ENCODE measurements at places on chromosomes 5 and 9. TPM values are rescaled to one million over a fixed set of nuclear protein-coding genes. Genes with fewer than 3 reads are reported as not detected.
A peak's percentile ranks its signal among the peaks of the same experiment; 100 is the strongest.

DNA sequence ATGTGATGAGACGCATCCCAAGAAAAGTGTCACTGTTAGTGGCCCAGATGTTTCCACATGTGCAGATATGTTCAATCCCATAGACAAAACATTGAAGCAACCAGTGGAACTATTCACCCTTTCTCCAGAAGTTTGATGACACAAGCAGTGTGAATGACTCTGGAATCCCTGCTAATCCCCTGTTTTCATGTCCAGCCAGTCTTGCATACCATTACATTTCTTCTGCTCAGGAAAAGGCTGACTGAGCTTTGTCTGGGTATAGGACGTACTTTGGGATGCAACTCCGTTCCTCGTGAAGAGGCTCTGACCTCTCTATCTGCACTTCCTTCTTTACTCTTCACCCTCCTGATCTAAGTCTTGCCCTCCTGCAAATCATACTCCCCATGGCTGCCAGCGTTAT lies 172.4 kb downstream of the NTRK2 start:
- DNase-seq: no peak

LRRC19 gene
- 2.0 TPM for total RNA-seq

GRCh38 chr9:127194881-127195713 lies 69.5 kb upstream of the GARNL3 start:
- DNase-seq: no peak

- DNase-seq: no peak
Measured at GRCh38 chr5:135979510-135979909, 24.7 kb upstream of the LECT2 start.

DNA sequence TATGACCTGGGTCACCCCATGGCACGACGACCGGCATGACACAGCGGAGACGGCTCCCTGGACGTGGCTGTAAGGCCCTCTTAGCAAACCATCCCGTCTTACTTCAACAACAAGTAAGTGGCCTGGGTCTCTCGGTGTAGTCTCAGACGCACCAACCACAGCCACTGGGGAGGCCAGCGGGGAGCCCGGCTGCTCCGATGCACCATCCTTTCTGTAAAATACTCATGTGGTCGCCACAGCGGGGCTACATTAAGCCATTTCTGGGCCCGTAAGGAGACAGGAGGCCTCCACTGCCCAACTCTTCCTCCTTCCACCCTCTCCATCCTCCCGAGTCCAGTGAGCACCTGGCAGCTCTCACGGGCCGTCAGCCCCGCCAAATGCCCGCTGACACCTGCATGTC lies 4.7 kb downstream of the QSOX2 start:
- no peak for DNase-seq

DEPDC1B gene
- total RNA-seq: 0.17 TPM

GABRG2 gene
- total RNA-seq: not detected

DNA sequence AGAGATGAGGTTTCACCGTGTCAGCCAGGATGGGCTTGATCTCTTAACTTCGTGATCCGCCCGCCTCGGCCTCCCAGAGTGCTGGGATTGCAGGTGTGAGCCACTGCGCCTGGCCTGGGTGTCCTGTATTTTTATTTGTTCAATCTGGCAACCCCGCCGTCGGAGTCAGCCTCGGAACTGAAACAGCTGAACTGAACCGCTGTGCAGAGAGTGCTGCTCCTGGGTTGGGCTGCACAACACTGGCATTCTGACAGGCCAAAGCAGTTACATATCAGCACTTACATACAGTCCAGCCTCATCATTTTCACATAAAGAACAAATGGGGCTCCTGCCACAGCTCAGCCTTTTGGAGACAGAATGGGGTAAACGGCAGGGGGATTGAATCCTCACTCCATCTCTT lies 185.6 kb downstream of the C9orf50 start:
- no peak for DNase-seq

- no peak for DNase-seq
Measured at GRCh38 chr5:10563110-10563944, 543 bp upstream of the ANKRD33B start.

DNA sequence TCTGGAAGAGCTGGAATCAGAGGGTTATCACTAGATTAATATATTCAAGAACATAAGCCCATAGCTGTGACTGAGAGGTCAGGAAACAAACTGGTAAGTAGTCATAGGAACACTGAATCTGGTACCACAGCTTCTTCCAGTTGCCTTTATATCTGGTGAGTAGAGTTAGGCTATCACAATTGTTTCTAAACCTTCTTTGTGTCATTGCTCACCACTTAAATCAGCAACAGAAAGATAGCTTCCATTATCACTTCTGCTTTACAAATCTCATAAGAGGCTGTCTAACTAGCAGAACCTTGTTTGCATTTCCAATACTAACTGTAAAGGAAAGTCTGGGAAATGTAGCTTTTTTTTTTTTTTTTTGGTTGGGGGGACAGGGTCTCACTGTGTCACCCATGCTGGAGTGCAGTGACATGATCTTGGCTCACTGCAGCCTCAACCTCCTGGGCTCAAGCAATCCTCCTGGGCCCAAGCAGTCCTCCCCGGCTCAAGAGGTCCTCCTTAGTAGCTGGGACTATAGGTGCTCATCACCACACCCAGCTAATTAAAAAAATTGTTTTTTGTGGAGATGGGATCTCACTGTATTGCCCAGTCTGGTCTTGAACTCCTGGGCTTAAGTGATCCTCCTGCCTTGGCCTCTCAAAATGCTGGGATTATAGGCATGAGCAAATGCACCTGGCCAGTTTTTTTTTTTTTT lies 22.0 kb downstream of the CDC42SE2 start:
- DNase-seq: no peak

KCNN2 gene
- 4.6 TPM for total RNA-seq

- DNase-seq: no peak
Measured at GRCh38 chr9:77589046-77589795, 58.9 kb downstream of the GNA14 start.

DNA sequence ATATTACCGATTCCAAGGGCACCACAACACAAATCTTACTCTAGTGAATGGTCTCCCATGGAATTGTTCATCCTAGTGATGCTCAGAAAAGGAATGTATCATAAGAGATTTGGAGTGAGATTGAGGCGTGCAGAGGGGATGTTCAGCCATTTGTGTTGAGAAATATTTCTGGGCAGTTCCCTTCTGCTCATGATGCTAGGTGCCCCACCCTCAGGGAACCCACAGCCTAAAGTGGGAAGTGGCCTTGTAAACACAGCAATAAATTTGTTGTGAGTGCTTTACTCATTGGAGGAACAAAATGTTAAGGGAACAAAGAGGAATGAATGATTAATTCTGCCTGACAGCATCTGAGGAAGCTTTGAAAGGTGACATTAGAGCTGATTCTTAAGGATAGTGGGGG lies 129.9 kb downstream of the TLE4 start:
- DNase-seq: no peak

ICE1 gene
- 12.7 TPM for total RNA-seq

KIF4B gene
- total RNA-seq: 0.17 TPM

LRRC70 gene
- 2.3 TPM for total RNA-seq

DNA sequence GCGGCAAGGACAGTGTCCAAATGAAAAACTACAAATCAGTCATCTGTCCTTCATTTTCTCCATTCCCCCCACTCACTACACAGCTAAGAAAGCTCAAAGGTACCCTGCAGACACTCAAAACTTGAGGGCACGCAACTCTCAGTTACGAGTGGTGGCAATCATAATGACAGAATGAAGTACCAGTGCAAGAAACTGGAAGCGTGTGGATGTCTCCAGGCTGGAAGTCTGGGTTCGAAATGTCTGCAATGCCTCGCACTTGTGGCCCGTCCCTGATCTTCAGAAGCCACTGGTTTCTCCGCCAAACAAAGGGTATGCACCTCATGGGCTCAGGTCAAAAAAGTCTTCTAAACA lies 597 bp upstream of the CENPH start:
- no peak for DNase-seq

- peak; percentile 26 for DNase-seq
Measured at GRCh38 chr5:135600152-135600570, 21.4 kb upstream of the CXCL14 start.

ENTREP1 gene
- 0.33 TPM for total RNA-seq

- DNase-seq: no peak
Measured at GRCh38 chr5:103109277-103109676, 10.7 kb downstream of the GIN1 start.

TAS2R1 gene
- total RNA-seq: not detected

THBS4 gene
- total RNA-seq: 0.08 TPM

DNA sequence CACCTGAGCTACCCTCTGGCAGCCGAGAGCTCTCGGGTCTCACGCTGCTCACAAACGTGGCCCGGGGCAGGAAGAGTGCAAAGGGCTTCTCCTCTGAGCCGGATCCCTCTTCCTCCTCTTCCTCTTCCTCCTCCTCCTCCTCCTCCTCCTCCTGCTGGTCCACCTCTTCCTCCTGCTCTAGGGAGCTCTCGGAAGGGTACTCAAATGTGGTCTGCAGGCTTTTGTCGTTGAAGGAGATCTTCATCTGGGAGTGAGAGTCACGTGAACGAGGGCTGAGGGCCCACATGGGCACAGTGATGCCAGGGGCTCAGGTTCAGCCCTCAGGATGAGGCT lies 3.9 kb downstream of the SSNA1 start:
- no peak for DNase-seq

- no peak for DNase-seq
Measured at GRCh38 chr5:12659686-12660085, 755.4 kb upstream of the CTNND2 start.

DNA sequence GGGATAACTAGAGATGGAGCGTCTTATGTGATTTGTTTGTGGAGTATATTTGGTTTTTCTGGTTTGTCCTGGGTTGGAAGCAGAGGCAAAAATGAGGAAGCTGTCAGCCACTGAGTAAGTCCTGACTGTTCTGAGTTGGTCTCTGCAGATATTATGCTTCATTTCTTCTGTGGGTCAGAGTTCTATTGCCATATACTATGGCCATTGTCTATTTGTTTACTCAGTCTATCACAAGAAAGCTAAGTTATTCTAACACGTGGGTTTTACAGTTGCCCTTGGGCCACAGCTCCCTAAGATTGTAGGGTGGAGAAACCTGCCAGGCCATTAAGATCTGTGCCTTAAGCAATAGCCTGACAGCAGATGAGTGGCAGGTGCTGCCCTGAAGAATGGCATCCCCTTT lies 3.0 kb upstream of the CTSV start:
- no peak for DNase-seq

- DNase-seq: no peak
Measured at GRCh38 chr5:87570366-87570765, 157.6 kb upstream of the CCNH start.

GRCh38 chr9:76213751-76214150 lies 180.5 kb downstream of the RFK start:
- no peak for DNase-seq

DNA sequence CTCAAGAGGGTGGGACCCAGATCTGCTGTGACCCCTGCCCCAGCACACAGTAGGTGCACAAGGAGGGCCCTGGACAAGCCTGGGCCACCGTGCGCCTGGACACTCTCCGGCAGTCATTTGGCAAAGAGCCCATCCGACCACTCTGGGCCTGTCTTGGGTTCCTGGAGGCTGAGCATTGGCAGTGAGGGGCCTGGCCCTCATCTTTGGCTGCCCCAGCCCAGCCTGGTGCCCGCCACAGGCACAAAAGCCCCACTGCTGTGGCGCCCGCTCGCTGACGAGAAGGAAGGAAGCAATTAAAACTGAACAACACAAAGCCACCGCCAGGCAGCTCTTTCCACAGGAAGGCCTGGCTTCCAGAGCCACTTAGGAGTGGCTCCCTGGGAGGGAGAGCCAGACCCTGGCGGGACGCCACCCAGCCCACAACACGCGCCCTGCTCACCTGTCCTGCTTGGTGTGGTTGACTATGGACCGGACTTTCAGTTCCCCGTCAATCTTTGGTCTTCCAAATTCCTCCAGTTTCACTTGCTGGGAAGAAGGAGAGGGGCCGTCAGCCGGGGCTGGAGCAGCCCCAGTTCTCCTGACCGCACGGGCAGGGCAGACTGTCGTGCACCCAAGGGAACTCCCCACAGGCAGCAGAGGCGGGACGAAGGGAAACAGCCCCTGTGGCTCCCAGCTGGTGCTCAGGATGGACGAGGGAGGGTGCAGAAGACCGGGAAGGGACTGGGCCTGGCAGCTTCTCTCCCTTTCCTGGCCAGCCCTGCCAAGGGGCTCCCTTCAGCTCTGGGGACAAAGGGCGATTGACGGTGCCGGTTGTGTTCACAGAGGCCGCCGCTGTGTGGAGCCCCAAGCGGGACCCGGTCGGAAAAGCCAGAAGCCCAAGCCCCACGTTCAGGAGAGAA lies 50.9 kb upstream of the SARDH start:
- peak; percentile 47 for DNase-seq

DNA sequence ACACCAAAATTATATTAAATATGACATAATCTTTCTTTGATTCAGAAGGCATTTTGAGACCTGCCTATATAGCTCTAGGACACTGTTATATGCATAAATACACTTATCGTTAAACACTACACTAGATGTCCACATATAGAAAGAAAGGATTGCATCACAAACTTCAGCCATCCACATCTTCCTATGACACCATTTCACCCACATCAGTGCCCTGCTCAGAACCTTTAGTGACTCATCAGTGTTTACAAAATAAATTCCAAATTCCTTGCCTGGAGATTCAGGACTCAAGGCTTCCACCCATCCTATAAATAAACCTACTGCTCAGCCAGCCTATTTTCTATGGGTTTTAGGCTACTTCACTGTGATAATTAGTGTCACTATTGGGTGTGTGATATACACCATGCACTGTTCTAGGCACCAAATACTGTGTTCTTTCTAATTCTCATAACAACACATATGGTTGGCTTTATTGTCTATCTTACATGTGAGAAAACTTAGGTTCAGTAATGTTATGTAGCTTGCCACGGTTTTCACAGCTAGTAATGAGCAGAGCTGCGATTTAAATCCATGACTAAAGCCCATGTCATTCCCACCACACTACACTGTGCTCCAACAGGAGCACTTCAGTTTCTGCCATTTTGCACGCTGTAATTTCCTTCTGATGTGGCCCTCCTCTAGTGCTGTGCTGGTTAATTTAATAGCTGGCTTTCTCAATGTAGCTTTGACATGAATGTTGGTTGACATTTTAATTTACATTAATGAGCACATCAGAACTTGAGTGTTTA lies 103.3 kb downstream of the SREK1 start:
- no peak for DNase-seq

DNA sequence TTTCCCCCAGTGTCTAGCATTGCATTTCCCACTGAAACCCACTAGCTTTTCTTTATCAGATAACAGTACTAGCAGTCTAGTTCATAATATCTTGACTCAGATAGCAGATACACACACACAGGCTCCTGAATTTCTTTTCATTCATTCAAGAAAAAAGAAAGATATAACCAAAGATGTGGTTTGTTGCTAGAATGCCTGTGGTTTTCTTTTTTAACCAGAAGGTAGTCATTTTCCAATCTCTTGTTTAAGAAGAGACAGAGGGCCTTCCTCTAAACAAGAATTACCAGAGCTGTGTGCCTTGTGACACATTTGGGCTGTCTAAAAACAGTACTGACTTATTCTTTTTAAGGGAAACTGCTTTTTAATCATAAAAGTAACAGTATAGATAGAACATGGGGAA lies 167.3 kb downstream of the PJA2 start:
- no peak for DNase-seq

All from liver (tissue), 10 donors.